ENCODE measurements at places on chromosomes 3 and 15.

GRCh38 chr15:58432401-58432800, 610 bp downstream of the LIPC start:
- H3K36me3 ChIP-seq: no peaks in the 10 kb centered on the region
- peaks cover 3% of the 10 kb centered on the region for H3K4me1 ChIP-seq
- H3K27me3 ChIP-seq: no peaks in the 10 kb centered on the region
- no peak for DNase-seq

DNA sequence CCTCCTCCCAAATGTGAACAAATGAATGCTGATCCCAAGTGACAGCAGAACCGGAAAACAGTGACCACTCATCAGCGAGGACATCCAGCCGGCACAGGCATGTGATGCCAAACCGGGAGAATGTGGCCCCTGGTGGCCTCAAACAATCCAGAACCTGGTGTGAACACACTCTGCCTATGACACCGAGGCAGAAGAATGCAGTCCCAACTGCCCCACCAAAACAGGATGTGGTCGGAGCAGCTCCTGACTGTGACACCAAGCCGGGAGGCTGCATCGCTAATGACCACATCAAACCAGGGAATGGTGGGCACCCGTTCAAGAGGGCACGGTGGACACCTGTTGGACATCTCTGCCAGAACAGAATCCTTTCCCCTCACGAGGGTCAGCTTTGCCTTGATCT, 15.4 kb downstream of the SCN5A start:
- no peak overlapping the region for H3K4me3 ChIP-seq
- H3K27me3 ChIP-seq: peaks cover 16% of the 10 kb centered on the region

DNA sequence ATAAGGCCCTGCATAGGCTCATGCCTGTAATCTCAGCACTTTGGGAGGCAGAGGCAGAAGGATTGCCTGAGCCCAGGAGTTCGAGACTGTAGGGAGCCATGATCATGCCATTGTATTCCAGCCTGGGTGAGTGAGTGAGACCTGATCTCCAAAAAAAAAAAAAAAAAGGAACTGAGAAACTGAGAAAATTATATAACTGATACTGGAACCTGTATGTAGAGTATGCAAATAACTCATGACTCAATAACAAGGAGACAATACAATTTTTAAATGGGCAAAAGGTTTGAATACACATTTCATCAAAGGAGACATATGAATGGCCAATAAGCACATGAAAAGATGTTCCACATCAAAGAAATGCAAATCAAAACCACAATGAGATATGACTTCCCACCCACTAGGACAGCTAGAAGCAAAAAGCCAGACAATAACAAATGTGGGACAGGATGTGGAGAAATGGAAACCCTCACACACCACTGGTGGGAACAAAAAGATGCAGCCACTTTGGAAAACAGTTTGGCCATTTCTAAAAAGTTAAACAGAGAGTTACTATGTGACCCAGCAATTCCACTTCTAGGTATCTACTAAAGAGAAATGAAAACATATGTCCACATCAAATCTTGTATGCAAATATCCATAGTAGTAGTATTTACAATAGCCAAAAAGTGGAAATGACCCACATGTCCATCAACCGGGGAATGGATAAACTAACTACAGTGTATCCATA, 70.7 kb downstream of the IQSEC1 start:
- H3K27ac ChIP-seq: no peak overlapping the region
- DNase-seq: no peak
- H3K36me3 ChIP-seq: no peaks in the 10 kb centered on the region
- peaks cover 31% of the 10 kb centered on the region for H3K27me3 ChIP-seq

DNA sequence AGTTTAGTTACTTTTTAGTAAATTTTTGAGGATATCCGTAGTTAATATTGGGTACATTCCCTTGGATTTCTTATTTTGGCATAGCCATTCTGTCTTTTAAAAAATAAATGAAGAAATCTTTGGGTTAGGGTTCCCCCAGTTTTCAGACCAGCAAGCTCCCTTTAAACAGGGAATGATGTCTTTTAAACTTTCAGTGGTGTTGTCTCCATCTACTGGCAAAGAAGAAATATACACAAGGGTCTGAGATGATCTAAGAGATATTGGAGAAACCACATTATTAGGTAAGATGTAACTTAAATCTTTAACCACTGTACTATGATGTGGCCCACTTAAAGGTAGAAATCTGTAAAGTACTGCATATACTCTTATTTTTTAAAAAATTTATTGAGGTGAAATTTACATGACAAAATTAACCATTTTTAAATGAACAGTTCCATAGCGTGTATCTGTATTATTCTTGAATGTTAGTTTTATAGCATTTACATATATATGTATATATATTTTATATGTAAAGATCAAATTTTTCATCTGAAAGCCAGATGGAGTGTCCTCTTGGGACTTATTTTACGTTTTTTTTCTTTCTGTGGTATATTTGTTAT, 35.1 kb upstream of the EIF3J start:
- H3K4me3 ChIP-seq: no peak overlapping the region
- no peaks in the 10 kb centered on the region for H3K27me3 ChIP-seq
- DNase-seq: no peak
- H3K4me1 ChIP-seq: no peaks in the 10 kb centered on the region
- H3K36me3 ChIP-seq: peaks cover 6% of the 10 kb centered on the region

GRCh38 chr15:57329582-57330367, 46.5 kb upstream of the CGNL1 start:
- H3K4me1 ChIP-seq: peaks cover 13% of the 10 kb centered on the region
- H3K36me3 ChIP-seq: no peaks in the 10 kb centered on the region
- H3K27me3 ChIP-seq: peaks cover 21% of the 10 kb centered on the region
- H3K4me3 ChIP-seq: no peak overlapping the region
- no peak overlapping the region for H3K27ac ChIP-seq
